GM23338 (cell line): ENCODE measurements at places on chromosomes 11 and 22. TPM values are rescaled to one million over a fixed set of nuclear protein-coding genes. Genes with fewer than 3 reads are reported as not detected.

Gene FOLR3
- total RNA-seq, result not detected in 2 replicates

Gene KIF18A
- 25.9 and 26.5 TPM in 2 replicates for total RNA-seq

Gene KRTAP5-7
- not detected in 2 replicates for total RNA-seq

Gene ART1
- total RNA-seq, result not detected in 2 replicates

Gene OR4A16
- total RNA-seq, result not detected in 2 replicates

Gene C11orf52
- 1.0 TPM in 1 of 2 replicates, not detected in the other for total RNA-seq

Gene YPEL1
- total RNA-seq, result 5.5 and 6.0 TPM in 2 replicates

Gene APOBEC3A
- not detected in 2 replicates for total RNA-seq

Gene PNPLA5
- total RNA-seq, result 5.9 and 6.8 TPM in 2 replicates

Gene SLN
- total RNA-seq, result not detected in 2 replicates

Gene EXPH5
- 8.4 and 12.6 TPM in 2 replicates for total RNA-seq

Gene ASCL2
- 1.6 and 2.6 TPM in 2 replicates for total RNA-seq

Gene ABTB2
- 9.9 and 12.1 TPM in 2 replicates for total RNA-seq

Gene TPBGL
- total RNA-seq, result 0.16 and 0.21 TPM in 2 replicates

Gene SLC37A4
- total RNA-seq, result 50.2 and 56.4 TPM in 2 replicates

Gene AGBL2
- 1.6 and 5.6 TPM in 2 replicates for total RNA-seq

Gene TRIM29
- 0.16 and 0.28 TPM in 2 replicates for total RNA-seq

Gene MYEOV
- total RNA-seq, result 0.14 and 0.70 TPM in 2 replicates

Gene HORMAD2
- total RNA-seq, result not detected in 2 replicates

Gene TMPRSS13
- 0.08 and 0.31 TPM in 2 replicates for total RNA-seq

Gene SYTL2
- total RNA-seq, result 5.6 and 7.2 TPM in 2 replicates

Gene MN1
- 6.8 and 7.2 TPM in 2 replicates for total RNA-seq

Gene GLB1L2
- total RNA-seq, result 9.8 and 12.3 TPM in 2 replicates

Gene ADAMTS15
- 5.6 and 7.7 TPM in 2 replicates for total RNA-seq

Gene PGR
- total RNA-seq, result 0.04 and 0.07 TPM in 2 replicates

Gene E2F8
- total RNA-seq, result 6.3 and 10.6 TPM in 2 replicates
